ENCODE measurements at places on chromosomes 2 and 18. TPM values are rescaled to one million over a fixed set of nuclear protein-coding genes. Genes with fewer than 3 reads are reported as not detected.

DNA sequence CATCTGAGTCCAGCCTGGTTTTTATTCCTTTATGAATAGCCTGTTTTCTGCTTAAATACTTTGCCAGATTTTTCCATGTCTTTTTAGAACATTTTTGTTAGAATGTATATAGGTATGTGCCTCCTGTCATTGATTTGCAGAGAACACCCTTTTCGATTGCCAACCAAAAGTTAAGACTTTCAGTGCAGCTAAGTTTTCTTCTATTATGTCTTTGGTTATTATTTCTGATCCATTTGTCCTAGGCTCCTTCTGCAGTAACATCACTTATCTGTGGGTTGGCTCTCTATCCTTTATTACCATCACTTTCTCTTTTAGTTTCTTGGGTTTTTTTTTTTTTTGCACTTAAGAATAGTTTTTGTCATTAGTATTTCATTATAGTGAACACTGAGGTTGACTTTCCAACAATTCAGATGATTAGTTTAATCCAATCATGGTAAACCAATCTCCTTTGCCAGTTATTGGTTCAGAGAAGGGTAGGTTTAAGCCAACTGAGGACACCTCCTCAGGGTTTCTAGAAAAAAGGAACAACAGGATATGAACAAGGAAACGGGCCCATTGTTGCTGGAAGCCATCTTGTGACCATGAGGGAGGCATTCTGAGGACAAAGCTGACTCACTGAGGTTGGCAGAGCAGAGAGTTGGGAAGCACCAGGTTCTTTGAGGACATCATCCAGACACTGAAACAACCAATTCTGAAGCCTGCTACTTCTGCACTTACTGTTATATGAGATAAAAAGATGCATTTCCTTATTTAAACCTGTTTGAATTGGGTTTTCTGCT is 37.9 kb upstream of the GBX2 start:
- peaks cover 18% of the 10 kb centered on the region for H3K27me3 ChIP-seq
- H3K4me1 ChIP-seq = no peaks in the 10 kb centered on the region
- no peak overlapping the region for H3K4me3 ChIP-seq
- no peaks in the 10 kb centered on the region for H3K36me3 ChIP-seq

GRCh38 chr2:119756837-119757236 is 2.9 kb upstream of the PTPN4 start:
- no peaks in the 10 kb centered on the region for H3K27me3 ChIP-seq
- no peak overlapping the region for H3K27ac ChIP-seq
- peak; percentile 57 for DNase-seq
- peaks cover 11% of the 10 kb centered on the region for H3K4me1 ChIP-seq
- H3K36me3 ChIP-seq = no peaks in the 10 kb centered on the region

DNA sequence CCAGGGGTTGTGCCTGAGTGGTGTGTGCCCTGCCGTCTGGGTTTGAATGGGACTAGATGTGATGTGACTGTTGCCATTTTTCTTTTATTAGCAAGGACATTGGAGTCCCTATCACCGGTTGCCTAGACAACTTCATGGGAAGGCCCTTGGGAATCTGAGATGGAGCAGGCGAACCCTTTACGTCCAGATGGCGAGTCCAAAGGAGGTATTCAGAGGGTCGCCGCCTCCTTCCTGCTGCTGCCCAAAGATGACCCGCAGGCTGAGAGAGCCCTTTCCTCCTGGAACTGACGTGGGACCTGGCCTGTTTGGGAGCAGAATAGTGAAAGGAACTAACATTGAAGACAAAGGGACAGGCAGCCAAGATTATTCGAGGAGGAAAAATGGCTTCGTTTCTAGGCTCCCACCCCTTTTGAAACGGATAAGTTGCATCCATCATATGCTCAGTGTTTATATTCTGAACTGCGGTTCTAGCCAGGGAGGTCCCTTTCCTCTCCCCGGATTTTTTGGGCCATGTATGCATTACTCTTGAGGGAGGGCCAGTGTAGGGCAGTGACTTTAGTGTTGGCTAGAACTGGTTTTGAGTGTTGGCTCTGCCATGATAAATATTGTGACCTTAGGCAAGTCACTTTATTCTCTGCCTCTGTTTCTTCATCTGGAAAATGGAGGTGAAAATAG is 673 bp downstream of the CENPO start:
- H3K27ac ChIP-seq = peak overlapping the region; percentile 99
- peaks cover 35% of the 10 kb centered on the region for H3K4me1 ChIP-seq
- DNase-seq = peak; percentile 22
- peaks cover 50% of the 10 kb centered on the region for H3K36me3 ChIP-seq
- H3K4me3 ChIP-seq = peak overlapping the region; percentile 87

DNA sequence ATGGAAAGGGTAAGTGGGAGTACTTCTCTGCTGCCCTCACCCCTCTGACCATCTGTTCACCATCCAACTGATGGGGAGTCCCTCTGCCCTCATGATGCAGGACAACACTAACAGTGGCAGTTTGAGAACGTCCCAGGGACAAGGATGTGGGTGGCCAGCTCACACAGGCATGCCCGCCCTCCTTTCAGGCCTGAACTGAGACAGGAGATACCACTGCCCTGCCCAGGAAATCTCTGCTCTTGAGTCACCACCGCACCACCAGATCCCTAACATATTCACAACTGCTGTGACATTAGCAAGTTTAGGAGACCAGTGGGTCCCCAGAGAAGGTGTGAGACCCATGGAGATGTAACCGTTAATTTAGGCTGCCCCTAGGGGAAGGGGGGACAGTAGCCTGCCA is 66.2 kb downstream of the TRAPPC8 start:
- H3K27ac ChIP-seq = no peak overlapping the region
- DNase-seq = no peak
- no peaks in the 10 kb centered on the region for H3K27me3 ChIP-seq
- H3K4me1 ChIP-seq = no peaks in the 10 kb centered on the region
- H3K36me3 ChIP-seq = peaks cover 59% of the 10 kb centered on the region

- no peak for DNase-seq
- no peaks in the 10 kb centered on the region for H3K27me3 ChIP-seq
- no peaks in the 10 kb centered on the region for H3K4me1 ChIP-seq
- H3K27ac ChIP-seq = no peak overlapping the region
Observed at GRCh38 chr2:197838579-197838978, 34.2 kb downstream of the PLCL1 start.

GRCh38 chr2:108602422-108602821 is 68.2 kb downstream of the LIMS1 start:
- H3K27ac ChIP-seq = no peak overlapping the region
- no peaks in the 10 kb centered on the region for H3K27me3 ChIP-seq
- no peak for DNase-seq
- peaks cover 4% of the 10 kb centered on the region for H3K4me1 ChIP-seq

- no peaks in the 10 kb centered on the region for H3K36me3 ChIP-seq
- H3K4me3 ChIP-seq = no peak overlapping the region
- no peaks in the 10 kb centered on the region for H3K4me1 ChIP-seq
- no peak for DNase-seq
Observed at GRCh38 chr18:7609617-7610016, 42.5 kb downstream of the PTPRM start.

GRCh38 chr18:31657823-31658669 is 26.3 kb downstream of the B4GALT6 start:
- DNase-seq = no peak
- H3K36me3 ChIP-seq = no peaks in the 10 kb centered on the region
- no peaks in the 10 kb centered on the region for H3K4me1 ChIP-seq
- H3K27me3 ChIP-seq = peaks cover 11% of the 10 kb centered on the region
- no peak overlapping the region for H3K27ac ChIP-seq

GRCh38 chr2:201507725-201508124 is 56.2 kb downstream of the STRADB start:
- no peak overlapping the region for H3K27ac ChIP-seq
- H3K27me3 ChIP-seq = no peaks in the 10 kb centered on the region
- no peaks in the 10 kb centered on the region for H3K36me3 ChIP-seq
- no peak overlapping the region for H3K4me3 ChIP-seq
- H3K4me1 ChIP-seq = no peaks in the 10 kb centered on the region

Gene TTC31
- total RNA-seq = 23.9 TPM

Gene TCF23
- not detected for total RNA-seq

Gene DBI
- 52.4 TPM for total RNA-seq

Gene CD8B
- 0.18 TPM for total RNA-seq

Gene PRSS56
- not detected for total RNA-seq

All from K562 (cell line).